ENCODE measurements at places on chromosomes 2 and 18.

- no peak for DNase-seq
Observed at GRCh38 chr18:45019469-45019868, 338.8 kb downstream of the SETBP1 start.

- DNase-seq: no peak
Observed at GRCh38 chr18:74489676-74490075, 6.5 kb upstream of the CNDP2 start.

- no peak for DNase-seq
Observed at GRCh38 chr18:47858607-47859006, 71.9 kb downstream of the SMAD2 start.

DNA sequence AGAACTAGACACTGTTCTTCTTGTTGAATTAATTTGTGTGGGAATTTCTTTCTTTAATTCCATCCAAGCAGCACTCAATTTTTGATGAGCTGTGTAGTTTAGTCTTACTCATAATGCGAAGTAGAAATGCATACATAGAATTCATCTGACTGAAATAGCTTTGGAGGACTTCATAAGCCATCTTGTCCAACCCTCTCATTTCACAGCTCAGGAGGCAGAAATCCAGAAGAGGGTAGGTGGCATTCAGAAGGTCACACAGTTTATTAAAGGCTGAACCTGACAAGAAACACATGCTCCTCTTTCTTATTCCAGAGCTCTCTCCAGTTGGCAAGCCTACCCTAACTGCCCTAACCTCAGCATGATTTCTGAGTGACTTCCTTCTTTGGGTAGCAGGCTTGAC lies 169.2 kb upstream of the NOSTRIN start:
- DNase-seq: no peak

DNA sequence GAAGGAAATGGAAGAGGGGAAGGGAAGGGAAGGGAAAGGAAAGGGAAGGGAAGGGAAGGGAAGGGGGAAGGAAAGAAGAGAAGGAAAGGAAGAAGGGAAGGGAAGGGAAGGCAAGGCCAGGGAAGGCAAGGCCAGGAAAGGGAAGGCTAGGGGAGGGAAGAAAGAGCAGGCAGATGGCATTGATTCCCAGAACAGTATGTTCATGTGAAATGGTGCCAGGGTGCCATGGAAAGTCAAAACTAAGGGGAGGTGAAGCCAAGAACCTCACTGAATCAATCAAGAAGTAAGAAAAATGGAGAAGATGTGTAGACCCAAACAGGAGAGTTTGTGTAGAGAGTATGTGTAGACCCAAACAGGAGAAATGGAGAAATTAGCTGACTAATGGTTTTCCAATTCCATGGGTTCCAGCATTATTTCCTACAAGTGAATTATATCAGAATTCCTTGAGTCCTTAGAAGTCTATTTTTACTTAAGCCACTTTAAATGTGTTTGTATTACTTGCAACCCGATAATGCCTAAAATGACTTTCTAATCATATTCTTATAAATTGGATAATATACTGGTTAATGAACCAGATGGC lies 367.6 kb downstream of the TXNL1 start:
- DNase-seq: no peak

GRCh38 chr2:27126252-27126710 lies 2.7 kb downstream of the ABHD1 start:
- DNase-seq: no peak

DNA sequence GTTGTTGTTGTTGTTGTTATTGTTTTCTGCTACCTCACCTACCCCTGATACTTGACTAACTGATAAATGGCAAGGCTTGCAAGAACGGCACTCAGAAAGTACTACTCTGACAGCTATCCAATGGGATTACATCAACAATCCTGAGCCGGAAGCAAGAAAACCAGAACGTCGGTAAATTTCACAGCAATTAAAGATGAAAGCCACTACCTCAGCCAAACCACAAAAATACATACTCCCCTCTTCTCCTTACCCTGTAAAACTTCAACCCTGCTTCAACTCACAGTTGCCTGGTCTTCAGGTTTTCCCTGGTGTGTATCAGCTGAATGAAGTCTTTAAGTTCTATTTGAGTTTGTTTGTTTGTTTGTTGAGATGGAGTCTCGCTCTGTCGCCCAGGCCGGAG lies 293.7 kb upstream of the RND3 start:
- DNase-seq: no peak

DNA sequence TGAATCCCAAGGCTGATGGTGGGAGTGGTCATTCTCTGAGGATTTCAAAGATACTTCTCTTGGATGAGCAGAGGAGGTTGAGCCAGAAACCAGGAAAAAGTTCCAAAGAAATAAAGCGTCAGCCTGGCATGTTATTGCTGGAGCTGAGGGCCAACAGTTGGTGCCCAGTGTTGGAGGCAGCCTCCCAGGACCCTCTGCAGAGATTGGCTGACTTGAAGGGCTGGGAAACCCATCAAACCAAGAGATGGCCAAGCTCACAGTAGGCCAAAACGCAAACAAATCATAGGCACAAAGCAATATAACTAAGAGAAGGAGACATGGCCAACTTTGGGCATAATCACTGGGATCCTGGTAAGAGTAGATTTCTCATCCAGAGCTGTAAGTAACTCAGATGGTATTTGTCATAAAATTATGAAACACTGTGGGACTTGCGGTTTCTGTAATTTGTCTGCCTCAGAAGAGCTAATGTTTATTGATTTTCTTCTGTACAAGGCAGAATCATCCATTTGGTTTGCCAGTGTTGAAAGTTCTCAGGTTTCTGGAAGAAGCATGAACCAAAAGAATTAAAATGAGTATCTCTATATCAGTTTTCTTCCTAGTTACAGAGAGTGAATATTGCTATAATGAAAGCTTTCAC lies 108.3 kb downstream of the ATL2 start:
- no peak for DNase-seq

DNA sequence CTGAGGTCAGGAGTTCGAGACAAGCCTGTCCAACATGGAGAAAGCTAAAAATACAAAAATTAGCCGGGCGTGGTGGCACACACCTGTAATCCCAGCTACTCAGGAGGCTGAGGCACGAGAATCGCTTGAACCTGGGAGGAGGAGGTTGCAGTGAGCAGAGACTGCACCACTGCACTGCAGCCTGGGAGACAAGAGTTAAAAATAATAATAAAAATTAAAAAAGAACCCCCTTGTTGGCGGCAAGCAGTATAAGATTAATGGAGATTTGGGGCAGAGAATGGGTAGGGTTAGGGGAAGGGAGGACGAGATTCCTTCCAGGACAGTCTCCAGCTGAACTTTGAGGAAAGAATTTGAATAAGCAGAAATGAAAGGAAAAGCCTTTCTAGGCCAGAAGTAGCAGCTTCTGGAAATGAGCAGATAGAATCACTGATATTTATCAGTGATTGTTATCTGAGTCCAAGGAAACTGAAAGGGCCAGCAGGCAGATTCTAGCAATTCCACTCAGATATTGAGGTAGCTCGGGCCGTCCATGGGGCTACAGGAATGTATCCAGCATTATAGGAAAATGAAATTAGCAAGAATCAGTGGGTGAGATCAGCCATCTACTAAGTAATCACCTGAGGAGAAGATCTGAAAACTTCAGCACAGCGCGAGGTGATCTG lies 7.0 kb upstream of the MYCN start:
- no peak for DNase-seq

DNA sequence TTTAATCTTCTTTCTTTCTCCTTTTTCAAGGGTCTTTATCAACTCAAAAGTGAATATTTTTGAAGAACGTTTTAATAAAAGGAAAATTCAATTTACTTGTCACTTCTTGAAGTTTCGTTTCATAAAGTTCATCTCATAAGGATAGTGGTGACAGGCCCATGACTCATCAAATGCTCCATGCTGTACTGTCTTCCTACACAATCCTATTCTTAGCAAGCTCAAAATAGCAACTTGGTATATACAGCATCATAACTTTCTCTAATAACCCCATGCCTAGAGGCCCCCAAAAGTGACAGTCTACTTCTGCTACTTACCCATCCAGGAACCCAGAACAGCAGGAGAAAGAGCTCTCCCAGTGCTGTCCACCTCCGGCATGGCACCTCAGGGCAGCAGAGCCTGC lies 7.7 kb downstream of the FBXO15 start:
- DNase-seq: peak; percentile 29

DNA sequence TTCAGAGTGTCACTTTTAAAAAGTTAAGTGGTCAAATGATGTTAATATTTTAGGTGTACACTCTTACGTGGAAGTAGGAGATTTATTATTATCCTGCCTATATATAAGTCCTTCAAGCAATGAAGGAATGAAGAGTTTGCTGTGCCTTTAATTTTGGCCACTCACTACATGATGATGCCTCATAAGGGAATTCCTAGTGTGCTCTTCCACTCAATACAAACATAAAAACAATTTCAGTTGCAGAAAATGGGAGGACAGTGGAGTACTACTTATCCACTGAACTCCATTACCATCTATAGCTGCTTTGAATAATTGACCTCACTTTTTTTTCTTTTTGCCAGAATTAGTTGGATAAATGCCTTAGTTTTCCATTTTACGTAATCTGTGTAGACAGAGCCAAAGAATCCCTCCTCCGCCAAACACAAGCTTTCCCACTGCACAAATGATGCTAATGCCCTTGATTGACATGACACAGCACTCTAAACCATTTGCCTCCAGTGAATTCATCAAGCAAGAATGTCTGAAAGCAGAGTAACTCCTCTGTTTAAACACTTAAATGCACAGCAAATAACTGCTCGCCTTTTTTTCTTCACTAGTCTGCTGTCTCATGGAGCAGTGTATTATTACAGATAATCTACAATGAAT lies 751.1 kb upstream of the FANCL start:
- no peak for DNase-seq

GRCh38 chr2:196362973-196363549 lies 191.7 kb upstream of the STK17B start:
- DNase-seq: no peak

DNA sequence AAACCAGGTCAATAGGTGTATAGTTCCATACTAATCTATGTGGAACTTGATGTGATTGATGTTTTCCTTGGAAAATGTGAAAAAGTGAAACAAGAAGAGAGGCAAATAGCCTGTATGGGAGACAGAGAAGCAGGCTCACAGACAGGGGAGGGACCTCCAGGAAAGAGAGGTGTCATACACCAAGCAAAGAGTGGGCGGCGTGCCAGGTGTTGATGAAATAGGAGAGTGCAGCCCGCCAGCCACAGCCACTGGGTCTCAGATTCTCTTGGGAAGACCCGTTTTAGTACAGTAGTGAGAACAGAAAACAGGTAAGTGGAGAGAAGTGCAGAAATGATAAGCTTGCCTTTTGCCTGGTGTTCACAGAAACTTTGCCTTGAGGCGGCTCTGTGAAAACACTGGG lies 301.9 kb downstream of the ZNF407 start:
- DNase-seq: no peak

DNA sequence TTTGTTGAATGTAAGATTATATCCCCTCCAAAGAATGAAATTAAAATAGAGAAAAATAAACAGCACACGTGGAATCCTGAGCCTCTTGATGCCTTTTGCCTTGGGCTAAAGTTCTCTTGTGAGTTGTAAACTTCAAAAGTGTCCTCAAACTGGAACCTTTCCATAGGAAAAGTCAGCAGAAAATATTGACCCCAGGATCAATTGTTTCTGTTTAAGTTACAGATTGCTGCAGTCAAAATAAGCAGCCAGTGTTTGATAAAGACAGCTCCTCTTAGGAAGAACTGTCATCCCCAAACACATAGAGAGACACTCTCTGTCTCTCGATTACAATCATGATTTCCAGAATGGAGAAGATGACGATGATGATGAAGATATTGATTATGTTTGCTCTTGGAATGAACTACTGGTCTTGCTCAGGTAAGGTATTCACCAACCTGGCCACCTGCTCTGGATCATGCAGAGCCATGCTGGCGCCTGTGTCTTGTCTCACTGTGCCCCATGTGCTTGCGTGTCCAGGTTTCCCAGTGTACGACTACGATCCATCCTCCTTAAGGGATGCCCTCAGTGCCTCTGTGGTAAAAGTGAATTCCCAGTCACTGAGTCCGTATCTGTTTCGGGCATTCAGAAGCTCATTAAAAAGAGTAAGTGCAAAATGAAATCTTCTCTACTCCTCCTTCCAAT lies at the start of gene SPP2:
Gene SPP2 (plus strand): TSS at position 248 of the 681 bp plus-strand sequence. CDS start 85 bp downstream, at position 333.
- no peak for DNase-seq

DNA sequence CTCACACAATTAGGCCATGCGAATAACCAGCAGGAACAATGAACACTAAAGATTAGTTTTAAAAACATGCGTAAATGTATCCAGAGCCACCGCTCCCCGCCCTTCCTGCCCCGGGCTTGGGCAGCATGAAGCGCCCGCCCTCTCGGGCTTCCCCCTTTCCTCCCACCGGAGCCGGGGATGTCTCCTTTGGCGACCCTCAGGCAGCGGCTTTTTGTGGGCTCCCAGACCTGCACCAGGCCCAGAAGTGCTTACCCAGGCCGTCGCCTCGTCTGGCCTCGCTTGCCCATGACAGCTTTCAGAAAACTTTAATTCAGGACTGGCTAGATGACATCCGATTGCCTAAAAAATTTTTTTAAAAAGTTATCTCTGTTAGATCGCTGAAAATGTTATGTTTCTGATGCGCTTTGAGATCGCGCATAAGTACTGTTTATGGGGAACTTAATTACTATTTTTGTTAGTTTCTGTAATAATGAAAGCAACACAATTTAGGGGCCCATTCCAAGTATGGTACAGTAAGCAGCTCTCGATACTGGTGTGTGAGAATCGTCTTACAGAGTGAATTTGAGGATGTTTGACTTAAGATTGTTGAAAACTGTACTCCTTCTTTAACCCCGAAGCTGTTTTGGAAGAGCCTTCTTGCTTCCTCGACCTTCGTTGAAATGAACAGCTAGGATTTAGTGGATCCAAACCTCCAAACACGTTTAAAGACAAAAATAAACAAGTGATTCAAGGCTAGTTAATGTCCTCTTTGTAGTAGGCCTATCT lies 1.1 kb downstream of the MAP3K20 start:
- DNase-seq: peak; percentile 15

GRCh38 chr2:56416500-56417176 lies 232.8 kb downstream of the CCDC85A start:
- no peak for DNase-seq

DNA sequence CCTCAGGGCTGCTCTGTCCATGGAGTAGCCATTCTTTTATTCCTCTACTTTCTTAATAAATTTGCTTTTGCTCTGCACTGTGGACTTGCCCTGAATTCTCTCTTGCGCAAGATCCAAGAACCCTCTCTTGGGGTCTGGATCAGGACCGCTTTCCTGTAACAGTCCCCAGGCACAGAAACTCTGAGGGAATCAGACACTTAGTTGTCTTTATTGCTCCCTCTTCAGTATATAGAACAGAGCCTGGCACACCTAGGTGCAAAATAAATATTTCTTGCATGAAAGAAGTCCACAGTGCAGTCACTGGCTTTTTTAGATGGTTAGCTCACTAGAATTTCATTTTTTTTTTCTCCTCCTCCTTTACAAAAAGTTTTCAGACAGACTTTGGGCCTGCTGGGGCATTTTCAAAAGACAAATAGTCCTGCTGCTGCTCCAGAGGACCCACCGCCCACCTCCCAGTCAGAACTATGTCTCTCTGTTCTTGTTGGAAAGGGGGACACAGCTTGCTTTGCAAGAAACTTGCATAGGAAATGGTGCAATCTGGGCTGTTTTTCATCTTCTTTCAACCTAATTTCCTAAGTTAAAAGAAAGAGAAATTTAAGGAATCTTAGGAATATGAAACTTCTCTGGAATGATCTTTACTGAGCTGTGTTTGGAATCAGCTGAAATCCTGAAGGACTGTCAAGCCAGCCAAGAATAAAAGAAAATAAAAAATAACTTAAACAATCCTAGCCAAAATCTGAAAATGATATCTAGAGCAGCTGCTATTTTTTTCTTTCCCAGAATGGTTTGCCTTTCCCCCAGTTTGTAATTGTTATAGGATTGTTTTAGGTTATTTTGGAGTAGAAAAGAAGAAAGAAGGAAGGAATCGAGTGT lies 31.7 kb upstream of the MAP4K3 start:
- no peak for DNase-seq
